ENCODE measurements at places on chromosomes 3 and 15.

DNA sequence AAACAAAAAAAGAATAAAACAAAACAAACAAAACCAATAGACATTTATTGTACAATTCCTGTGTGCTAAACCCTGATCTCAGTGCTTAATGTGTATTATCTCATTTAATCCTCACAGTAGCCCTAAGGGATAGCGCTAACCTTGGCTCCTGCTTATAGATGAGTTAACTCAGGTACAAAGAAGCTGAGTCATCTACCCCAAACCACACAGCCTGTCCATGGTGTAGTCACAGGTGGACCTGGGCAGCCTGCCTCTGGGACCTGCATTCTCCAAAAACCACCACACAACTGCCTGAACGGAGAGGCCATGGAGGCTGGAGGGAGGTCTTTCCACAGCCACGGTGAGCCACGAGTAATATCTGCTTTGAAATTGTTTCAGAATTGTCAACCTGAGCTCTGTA lies 5.5 kb upstream of the CLN6 start:
- no peak for DNase-seq

- no peak for DNase-seq
These were observed 59.7 kb upstream of the SLCO3A1 start for GRCh38 chr15:91793771-91794170.

DNA sequence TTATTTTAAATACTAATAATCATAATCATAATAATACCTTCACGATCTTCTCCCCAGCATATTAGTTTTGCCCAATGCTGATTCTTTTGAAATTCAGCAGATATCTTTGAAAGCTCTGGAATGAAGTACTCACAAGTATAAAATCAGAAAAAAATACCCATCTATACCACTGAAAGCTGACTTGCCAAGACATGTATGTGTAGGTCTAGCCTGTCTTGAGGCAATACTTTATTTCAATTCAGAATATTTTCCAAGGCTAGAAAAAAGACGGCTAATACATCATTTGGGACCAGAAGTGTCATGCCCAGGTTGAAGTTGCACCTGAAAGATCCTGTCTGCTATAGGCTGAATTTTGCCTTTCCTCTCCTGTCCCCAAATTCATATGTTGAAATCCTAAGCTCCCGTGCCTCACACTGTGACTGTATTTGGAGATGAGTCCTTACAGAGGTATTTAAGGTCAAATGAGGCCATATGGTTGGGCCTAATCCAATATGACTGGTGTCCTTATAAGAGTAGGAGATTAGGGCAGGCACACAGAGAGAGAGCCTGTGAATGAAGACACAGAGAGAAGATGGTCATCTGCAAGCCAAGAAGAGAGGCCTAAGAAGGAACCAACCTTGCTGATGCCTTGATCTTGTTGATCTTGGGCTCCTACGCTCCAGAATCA lies 255.9 kb upstream of the CMC1 start:
- DNase-seq: no peak

GRCh38 chr3:28674212-28674611 lies 325.6 kb upstream of the AZI2 start:
- DNase-seq: no peak

Data from stimulated activated CD4-positive, alpha-beta T cell treated with anti-CD3 and anti-CD28 coated beads, Interleukin-2, amount 100 ng/mL, for 4 hours (primary cell).